ENCODE measurements at places on chromosomes 1 and 21.
A peak's percentile ranks its signal among the peaks of the same experiment; 100 is the strongest.

DNA sequence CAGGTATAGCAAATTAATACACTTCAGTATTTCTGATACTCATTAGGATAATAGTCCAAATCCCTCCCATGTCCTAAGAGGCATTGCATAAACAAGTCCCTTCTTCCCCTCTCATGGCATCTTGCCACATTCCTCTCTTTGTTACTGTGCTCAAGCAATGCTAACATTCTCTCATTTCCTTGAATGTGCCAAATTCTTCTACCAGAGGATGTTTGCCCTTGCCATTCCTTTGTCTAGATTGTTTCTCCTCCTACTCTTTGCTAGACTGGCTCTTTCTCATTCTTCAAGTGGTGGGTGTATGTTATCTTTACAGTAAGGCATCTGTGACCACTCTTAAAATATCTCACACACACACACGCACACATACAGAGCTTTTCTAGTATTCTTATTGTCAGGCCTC, 621.0 kb upstream of the CXADR start:
- no peak for DNase-seq

DNA sequence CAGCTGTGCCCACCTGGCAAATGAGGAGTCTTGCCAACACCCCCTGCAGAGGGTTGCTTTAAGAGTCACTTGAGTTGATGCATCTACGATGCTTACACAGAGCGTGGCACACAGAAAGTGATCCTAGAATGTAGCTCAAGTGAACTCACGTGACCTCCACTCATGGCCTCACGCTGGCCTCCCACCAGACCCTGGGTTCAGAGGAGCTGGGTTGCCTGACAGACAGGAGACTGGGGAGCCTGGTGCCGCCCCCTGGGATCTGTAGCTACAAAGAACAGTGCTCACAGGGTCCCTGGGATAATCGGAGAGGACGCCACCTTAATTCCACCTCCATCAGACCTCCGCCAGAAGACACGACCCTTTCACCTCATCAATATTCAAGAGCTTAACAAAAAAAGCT, 81.4 kb upstream of the CASZ1 start:
- no peak for DNase-seq

GRCh38 chr1:34930702-34931071, 1.2 kb upstream of the DLGAP3 start:
- no peak for DNase-seq

DNA sequence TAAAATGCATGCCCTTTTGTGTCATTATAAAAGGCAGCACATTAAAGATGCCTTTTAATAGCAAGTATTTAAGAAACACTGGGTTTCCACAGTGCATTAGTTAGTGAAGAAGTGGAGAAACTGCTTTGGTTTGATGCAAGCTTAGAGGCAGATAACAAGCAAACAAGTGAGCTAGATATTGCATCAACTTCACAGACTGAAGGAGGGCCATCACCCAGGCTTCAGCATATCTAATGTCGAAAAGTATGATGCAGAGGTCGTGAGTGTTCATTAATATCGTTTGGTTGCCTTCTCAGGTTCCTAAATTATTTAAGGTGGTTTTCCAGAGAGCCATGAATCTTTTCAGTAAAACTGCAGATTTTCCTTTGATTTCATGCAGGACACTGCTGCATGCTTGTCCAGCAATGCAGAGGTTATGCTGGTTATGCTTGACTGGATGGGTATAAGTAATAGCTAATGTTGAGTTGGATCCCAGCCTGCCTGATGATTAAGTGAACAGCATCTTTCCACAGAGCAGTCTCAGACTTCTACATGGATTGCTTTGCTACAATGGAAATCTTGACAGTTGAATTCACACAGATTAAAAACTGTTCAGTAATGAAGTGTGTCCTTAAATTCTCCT, 69.7 kb upstream of the IPO9 start:
- DNase-seq, result no peak

DNA sequence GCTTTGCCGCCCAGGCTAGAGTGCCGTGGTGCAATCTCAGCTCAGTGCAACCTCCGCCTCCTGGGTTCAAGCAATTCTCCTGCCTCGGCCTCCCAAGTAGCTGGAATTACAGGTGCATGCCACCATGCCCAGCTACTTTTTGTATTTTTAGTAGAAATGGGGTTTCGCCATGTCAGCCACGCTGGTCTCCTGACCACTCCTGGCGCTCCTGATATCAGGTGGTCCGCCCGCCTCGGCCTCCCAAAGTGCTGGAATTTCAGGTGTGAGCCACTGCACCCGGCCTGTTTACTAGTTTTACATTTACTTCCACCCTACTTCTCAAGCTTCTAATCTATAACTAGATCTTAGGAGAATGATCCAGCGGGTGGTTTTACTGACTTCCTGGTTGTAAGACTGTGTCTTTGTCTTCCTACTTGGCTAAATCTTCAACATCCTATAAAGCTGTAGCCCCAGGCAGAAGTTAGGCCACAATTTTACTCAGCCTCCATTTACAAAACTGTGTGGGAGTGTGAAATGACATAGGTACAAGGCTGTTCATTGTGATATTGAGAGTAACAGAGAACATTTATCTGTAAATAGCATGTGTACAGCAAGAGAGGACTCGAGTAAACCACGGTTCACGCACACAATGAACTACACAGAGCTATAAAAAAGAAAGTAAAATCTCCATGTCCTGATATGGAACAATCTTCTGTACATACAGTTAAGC, 9.6 kb upstream of the POU2F1 start:
- DNase-seq, result no peak

- no peak for DNase-seq
These were observed 11.0 kb downstream of the NHLH2 start for GRCh38 chr1:115829947-115830346.

DNA sequence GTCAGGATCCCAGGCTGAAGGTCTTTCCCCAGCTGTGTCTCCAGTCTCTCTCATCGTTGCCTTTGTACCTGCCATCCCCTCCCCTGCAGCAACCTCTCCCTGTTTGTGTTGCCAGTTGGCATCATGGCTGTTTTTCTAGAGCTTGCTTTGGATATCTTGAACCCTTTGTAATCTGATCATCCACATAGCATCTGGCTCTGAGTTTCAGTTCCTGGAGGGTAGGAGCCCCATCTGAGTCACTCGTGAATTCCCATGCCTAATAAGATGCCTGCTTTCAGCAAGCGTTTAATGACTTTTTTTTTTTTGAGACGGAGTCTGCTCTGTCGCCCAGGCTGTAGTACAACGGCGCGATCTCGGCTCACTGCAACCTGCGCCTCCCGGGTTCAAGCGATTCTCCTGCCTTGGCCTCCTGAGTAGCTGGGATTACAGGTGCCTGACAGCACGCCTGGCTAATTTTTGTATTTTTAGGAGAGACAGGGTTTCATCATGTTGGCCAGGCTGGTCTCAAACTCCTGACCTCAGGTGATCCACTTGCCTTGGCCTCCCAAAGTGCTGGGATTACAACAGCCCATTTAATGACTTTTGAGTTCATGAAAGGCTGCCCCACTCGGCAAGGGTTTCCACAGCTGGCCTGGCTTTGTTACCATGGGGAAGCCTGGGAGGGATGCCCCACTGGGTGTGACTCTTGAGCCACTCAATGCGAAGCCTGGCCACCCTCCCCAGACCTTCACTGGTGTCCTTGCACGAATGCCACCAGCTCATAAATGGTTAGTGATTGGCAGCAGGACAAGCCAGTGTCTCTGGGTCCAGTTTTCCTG, 11.9 kb downstream of the ALPL start:
- DNase-seq, result no peak

DNA sequence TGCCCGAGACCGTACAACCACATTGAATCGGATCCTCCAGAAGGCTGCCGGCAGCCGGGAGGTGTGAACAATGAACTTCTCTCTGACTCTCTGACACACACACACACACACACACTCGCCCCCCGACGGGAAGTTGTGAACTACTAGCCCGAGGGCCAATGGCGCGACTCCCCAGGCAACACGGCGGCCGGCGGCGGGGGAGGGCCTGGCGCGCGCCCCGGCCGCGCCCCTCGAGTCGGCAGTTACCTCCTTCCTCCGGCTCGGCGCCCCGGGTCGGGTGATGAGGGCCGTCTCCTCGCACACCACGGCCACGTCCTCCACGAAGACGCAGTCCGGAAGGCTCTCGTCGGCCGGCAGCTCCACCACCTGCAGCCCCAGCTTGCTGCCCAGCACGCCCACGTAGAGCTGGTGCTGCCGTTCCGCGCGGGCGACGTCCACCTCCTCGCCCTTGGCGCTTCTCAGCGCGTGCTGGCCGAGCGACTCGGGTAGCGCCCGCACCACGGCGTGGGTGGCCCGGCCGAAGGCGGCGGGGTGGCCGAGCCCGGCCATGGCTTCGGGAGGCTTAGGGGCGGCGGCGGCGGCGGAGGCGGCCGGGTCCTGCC, 361 bp downstream of the DDAH1 start:
- peak; percentile 14 for DNase-seq

DNA sequence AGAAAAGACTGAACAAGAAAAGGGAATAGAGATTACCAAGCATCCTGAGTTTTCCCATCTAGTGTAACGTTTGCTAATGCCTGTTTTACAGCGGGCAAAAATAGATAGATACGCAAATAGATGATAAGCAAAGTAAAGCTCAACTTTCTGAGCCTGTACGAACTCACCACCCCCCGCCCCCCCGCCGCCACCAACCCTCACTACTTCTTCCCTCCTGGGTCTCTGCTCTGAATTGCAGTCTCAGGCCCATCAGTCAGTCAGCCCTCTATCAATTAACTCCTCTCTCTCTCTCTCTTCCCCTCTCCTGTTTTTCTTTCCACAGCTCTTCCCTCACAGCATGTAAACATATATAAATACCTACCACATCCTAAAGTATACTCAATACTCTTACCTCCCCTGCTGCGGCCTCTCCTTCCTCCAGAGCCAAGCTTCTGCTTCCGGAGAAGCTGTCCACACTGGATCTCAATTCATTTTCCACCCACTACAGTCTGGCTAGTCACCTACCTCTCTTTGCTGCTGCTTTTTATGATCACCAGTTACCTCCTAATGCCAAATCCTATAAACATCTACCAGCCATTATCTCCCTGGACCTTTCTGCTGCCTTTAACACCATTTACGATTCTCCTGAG, 64.6 kb downstream of the CAPN2 start:
- no peak for DNase-seq

- DNase-seq, result peak; percentile 7
These were observed 42.3 kb downstream of the TCEANC2 start for GRCh38 chr1:54095546-54096226.

- no peak for DNase-seq
These were observed 559.5 kb upstream of the CHRM3 start for GRCh38 chr1:238826891-238827290.

GRCh38 chr1:55634516-55634915, 419.4 kb upstream of the USP24 start:
- DNase-seq, result no peak

DNA sequence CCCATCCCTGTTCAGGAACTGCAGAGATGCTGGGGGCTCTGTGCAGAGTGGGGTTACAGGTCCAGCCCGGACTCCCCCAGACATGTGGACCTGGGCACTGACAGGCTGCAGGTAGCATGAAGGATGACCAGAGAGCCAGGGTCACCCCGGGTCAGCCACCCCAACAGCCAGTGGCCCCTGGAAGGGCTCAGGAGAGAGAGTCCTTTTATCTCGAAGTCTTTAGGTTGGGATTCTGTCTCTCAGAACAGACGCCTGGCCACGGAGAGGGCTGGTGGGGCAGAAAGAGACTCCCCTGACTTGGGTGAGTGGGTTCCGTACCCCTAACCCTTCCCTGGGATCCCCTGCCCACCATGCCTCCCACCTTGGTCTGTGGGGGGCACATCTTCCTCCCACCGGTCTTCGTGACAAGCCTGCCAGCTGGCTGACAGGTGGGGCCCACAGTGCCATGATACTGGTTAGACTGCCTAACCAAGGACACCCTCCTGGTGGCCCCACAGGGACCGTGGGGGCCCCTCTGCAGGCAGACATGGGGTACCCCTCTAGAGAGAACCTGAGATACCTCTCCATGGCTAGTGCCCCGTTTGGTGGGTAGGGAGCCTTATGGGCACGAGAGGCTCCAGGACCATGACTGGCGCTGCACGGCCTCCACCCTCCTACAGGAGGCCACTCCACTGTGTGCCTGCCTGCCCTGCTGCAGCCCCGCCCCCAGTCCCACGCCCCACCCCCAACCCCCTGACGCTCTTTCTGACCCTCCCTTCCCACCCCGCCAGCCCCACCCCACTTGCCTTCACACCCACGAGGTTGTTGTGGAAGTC, 24.2 kb downstream of the WNT9A start:
- DNase-seq, result no peak

GRCh38 chr1:25033030-25033827, 103.2 kb upstream of the RUNX3 start:
- DNase-seq, result no peak

- DNase-seq, result no peak
These were observed 118.2 kb upstream of the ADGRL2 start for GRCh38 chr1:81682490-81682889.

DNA sequence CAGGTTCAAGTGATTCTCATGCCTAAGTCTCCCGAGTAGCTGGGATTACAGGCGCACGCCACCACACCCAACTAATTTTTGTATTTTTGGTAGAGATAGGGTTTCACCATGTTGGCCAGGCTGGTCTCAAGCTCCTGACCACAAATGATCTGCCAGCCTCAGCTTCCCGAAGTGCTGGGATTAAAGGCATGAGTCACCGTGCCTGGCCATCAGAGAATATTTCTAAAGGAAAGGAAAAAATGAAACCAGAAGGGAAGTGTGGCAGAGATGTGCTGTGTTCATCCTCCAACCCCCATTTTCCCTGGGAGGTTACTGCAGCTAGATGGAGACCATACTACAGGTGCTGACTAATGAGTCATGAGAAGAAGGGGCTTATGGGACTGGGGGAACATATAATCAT, 964.1 kb downstream of the TTLL7 start:
- no peak for DNase-seq

DNA sequence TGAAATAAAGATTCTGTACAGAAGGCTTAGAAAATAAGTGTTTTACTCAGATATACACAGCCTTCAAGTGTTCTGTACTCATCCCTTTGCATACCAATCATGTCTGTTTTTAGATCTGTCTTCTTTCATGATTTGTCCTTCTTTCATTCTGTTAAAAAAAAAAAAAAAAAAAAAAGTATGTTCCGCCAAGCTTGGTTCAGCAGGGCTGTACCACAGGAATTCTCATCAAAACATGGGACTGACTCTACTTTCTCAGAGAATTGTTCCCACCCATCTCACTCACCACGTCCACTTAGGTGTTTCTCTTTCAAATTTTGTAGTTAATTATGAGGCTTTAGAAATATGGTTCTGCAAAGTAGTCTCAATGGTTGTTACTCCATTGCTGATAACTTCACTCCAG, 119.0 kb downstream of the AK5 start:
- DNase-seq, result no peak

DNA sequence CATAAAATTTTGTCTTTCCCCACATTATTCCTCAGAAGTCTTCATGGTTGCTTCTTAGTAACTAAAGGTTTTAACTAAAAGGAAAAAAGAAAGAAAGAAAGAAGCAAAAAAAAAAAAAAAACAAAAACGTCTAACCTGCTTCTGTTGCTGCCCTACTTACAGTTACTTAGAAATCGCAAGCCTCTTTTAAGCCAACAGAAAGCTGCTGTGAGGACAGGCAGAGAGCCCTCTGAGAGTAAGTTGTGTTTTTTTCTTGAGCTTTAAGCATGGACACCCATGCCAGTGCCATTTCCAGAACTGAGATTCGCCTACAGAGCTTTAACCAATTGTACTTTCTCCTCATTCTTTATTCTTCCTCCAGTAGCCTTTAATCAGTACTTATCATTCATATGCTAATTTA, 25.6 kb upstream of the RGS1 start:
- no peak for DNase-seq

- DNase-seq, result no peak
These were observed 5.6 kb downstream of the CLDN19 start for GRCh38 chr1:42734201-42735035.
